Sciatic nerve (tissue), 2 donors: ENCODE measurements at places on chromosomes 12 and 14. TPM values are rescaled to one million over a fixed set of nuclear protein-coding genes. Genes with fewer than 3 reads are reported as not detected.

- no peak for DNase-seq
Observed at GRCh38 chr12:98417266-98417665, 98.1 kb upstream of the TMPO start.

FRS2 gene
- 58.0 TPM for total RNA-seq

KCNA5 gene
- 0.45 TPM for total RNA-seq

PSME2 gene
- total RNA-seq = 77.7 TPM

HOXC6 gene
- 35.3 TPM for total RNA-seq

DNA sequence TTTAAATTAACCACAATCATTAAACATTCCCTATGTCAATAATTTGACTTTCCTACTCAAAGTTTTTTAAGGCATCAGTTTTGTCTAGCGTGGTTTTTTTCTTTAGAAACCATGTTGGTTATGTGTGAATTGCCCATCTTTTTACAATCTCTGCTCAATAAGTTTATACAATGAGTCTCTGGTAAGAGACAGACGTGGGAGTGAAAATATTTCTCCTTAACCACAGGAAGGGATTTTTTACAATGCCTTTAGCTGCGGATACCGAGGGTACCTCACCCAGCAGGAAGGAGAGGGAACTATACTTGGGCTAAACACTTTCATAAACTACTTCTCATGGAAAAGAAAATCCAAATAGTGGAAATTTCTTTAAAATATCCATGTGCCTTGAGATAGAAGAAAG, 191.4 kb upstream of the BCL2L14 start:
- no peak for DNase-seq

DNA sequence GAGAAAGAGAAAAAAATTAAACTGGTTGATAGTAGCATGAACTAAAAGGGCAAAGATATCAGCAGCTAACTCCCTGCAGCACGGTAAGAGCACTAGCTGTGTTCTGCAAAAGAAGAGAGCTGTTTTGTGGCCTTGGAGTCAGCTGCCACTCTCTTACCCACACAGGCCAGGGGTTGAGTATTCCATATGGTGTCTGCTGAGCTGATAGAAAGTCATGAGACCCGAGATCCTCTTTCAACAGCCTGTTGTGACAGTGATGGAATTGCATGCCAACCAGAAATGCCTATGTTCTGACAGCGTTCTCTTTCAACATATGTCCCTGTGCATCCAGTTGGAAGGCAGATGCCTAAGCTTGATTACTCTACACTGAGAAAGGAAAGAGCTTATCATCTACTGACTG, 39.9 kb downstream of the TMTC1 start:
- no peak for DNase-seq
